Stomach (tissue), 19 donors: ENCODE measurements at places on chromosomes 3 and 15. TPM values are rescaled to one million over a fixed set of nuclear protein-coding genes. Genes with fewer than 3 reads are reported as not detected.

GRCh38 chr3:134059671-134060560 is 30.2 kb upstream of the SLCO2A1 start:
- H3K27me3 ChIP-seq, result no peaks in the 10 kb centered on the region
- peaks cover 49% of the 10 kb centered on the region for H3K4me1 ChIP-seq
- peak; percentile 50 for DNase-seq
- no peak overlapping the region for H3K4me3 ChIP-seq
- H3K36me3 ChIP-seq, result no peaks in the 10 kb centered on the region

- H3K36me3 ChIP-seq, result peaks cover 31% of the 10 kb centered on the region
- no peak overlapping the region for H3K4me3 ChIP-seq
- DNase-seq, result peak; percentile 17
Observed at GRCh38 chr15:79887054-79887930, 9.5 kb downstream of the MTHFS start.

DNA sequence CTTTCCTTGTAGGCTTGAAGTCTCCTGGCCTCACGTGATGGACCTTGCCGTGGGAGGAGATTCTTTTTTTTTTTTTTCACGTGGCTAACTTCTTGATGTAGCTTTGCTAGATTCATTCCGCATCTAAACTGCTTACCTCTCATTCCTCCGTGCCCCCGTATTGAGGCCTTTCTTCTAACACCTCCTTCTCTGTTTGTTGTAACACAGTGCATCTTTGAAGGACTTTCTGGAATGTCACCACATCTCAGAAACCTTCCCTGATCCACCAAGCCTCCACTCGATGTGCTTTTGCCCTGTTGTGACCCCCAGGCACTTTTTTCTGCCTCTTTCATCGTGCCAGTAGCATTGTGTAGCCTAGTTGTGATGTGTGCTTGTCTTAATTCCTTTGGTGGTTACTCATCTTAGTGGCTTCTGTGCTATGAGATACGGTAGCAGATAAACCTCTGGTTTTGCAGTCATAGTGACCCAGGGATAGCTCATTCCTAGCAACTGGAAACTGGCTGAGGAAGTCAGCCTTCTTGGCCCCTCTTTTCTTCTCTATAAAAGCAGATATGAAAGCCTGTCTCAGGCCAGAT is 1.6 kb upstream of the BNC1 start:
- DNase-seq, result no peak
- no peak overlapping the region for H3K4me3 ChIP-seq
- H3K36me3 ChIP-seq, result no peaks in the 10 kb centered on the region
- no peak overlapping the region for H3K27ac ChIP-seq

DNA sequence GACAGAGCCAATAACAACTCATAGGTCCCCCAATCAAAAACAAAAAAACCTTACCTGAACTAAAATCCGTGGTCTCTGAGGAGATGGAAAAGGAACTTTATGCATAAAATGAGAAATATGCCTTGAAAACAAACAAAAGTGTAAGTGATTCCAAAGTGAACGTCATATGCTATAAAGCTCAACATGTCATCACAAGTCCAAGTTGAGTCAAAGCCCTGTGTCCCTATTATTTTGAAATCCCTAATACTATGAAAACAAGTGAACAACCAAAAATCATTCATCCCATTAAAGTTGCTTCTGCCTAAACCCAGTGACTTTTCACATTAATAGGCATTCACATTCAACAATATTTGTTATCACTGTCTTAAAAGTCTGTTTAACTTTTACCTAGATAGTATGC is 59.4 kb downstream of the DENND4A start:
- no peak for DNase-seq
- H3K4me3 ChIP-seq, result no peak overlapping the region
- H3K27me3 ChIP-seq, result no peaks in the 10 kb centered on the region
- no peaks in the 10 kb centered on the region for H3K4me1 ChIP-seq
- H3K27ac ChIP-seq, result no peak overlapping the region

Gene ZNF662
- total RNA-seq, result 11.2 TPM

Gene SPTSSB
- total RNA-seq, result 20.5 TPM

Gene DGKG
- 0.72 TPM for total RNA-seq

DNA sequence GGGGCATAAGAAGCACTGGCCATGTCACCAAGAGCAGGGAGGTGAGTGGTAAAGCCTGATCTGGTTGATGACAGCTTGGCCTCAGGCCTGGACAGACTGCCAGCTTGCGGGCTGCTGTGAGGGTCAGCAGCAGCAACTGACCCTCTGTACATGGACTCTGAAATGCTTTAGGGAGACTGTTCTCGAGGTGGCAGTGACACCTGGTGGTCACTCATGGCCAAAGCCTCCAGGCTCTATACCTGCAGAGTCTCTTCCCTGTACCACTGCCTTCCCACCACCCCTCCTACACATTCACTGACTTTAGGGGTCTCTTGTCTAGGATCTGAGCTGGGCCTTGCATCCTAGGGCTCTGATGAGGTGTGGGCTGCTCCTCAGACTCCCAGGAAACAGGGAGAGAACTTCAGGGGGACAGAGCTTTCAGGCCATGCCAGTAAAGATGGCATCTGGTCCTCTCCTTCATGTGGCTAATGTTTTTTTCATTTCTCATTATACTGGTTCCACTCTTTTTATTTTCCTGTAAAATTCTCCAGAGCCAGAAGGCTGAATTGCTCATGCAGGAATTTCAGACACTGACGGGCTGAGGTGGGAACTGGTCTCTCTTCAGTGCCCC is 17.2 kb upstream of the TIMP4 start:
- no peaks in the 10 kb centered on the region for H3K27me3 ChIP-seq
- peaks cover 25% of the 10 kb centered on the region for H3K4me1 ChIP-seq
- H3K27ac ChIP-seq, result no peak overlapping the region
- peak; percentile 73 for DNase-seq

DNA sequence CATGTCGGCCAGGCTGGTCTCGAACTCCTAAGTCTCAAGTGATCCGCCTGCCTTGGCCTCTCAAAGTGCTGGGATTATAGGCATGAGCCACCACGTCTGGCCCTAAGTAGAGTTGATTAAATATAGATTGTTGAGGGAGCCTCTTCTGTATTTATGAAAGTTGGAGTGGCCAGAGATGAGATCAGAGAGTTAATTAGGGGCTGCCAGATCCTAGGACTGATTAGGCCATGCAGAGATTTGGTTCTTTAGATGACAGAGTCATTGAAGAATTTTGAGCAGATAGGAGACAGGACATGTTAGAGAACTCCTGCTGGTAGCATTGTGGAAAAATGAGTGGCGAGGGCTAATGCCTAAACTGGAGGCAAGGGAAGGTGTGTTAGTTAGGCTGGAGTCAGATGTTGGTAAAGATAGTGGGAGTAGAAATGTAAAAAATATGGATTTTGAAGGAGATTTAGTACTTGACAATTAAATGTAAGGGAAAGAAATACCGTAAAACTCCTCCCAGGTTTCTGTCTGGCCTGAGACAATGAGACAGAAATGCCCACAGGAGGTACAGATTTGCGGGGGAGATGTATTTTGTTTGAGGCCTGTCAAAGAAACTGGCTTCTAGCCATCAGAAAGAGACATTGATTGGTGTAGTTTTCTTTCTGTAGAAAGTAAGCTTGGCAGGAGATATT is 23.4 kb downstream of the SACM1L start:
- no peaks in the 10 kb centered on the region for H3K4me1 ChIP-seq
- no peak overlapping the region for H3K4me3 ChIP-seq
- H3K36me3 ChIP-seq, result peaks cover 89% of the 10 kb centered on the region
- no peaks in the 10 kb centered on the region for H3K27me3 ChIP-seq

- no peak for DNase-seq
- H3K27me3 ChIP-seq, result no peaks in the 10 kb centered on the region
- no peak overlapping the region for H3K27ac ChIP-seq
- H3K36me3 ChIP-seq, result no peaks in the 10 kb centered on the region
Observed at GRCh38 chr15:53434174-53434678, 325.2 kb downstream of the WDR72 start.

- no peaks in the 10 kb centered on the region for H3K27me3 ChIP-seq
- H3K36me3 ChIP-seq, result no peaks in the 10 kb centered on the region
- no peak for DNase-seq
- H3K4me1 ChIP-seq, result peaks cover 33% of the 10 kb centered on the region
Observed at GRCh38 chr3:53518495-53518981, 24.1 kb downstream of the CACNA1D start.

Gene MUC20
- total RNA-seq, result 46.1 TPM

- DNase-seq, result no peak
- no peak overlapping the region for H3K4me3 ChIP-seq
- no peaks in the 10 kb centered on the region for H3K27me3 ChIP-seq
- H3K27ac ChIP-seq, result no peak overlapping the region
- peaks cover 38% of the 10 kb centered on the region for H3K36me3 ChIP-seq
Observed at GRCh38 chr15:76376029-76376428, 39.5 kb downstream of the ISL2 start.

Gene CP
- total RNA-seq, result not detected

Gene ZBTB47
- total RNA-seq, result 10.1 TPM

Gene ENTPD3
- not detected for total RNA-seq

- peaks cover 7% of the 10 kb centered on the region for H3K36me3 ChIP-seq
- no peaks in the 10 kb centered on the region for H3K27me3 ChIP-seq
- H3K4me1 ChIP-seq, result peaks cover 27% of the 10 kb centered on the region
- peak overlapping the region; percentile 57 for H3K27ac ChIP-seq
Observed at GRCh38 chr3:187041362-187042307, 97.7 kb downstream of the RPL39L start.

- no peaks in the 10 kb centered on the region for H3K4me1 ChIP-seq
- no peak overlapping the region for H3K4me3 ChIP-seq
- no peak overlapping the region for H3K27ac ChIP-seq
- no peak for DNase-seq
- H3K36me3 ChIP-seq, result no peaks in the 10 kb centered on the region
Observed at GRCh38 chr15:77225646-77226045, 154.7 kb upstream of the TSPAN3 start.

GRCh38 chr3:147369231-147369630 is 37.1 kb downstream of the ZIC4 start:
- no peak for DNase-seq
- peaks cover 5% of the 10 kb centered on the region for H3K4me1 ChIP-seq
- H3K4me3 ChIP-seq, result no peak overlapping the region
- H3K27ac ChIP-seq, result no peak overlapping the region

DNA sequence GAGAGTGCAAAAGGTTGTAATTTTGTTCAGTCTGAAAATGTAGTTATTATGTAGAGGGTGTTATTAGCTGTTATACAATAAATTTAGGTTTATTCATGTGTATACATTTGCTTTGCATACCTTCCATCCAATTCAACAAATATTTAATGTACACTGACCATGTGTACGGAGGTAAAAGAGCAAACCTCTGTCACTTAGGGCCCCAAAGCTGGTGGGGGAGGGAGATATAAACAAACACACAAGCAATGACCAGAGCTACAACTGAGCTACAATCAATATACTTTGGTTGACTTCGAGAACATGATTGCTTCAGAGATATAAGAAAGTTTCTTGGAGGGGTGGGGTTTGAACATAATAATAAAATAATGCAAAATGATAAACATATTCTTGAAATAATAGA is 17.5 kb upstream of the BCL6 start:
- DNase-seq, result no peak
- H3K27me3 ChIP-seq, result no peaks in the 10 kb centered on the region
- H3K36me3 ChIP-seq, result no peaks in the 10 kb centered on the region

DNA sequence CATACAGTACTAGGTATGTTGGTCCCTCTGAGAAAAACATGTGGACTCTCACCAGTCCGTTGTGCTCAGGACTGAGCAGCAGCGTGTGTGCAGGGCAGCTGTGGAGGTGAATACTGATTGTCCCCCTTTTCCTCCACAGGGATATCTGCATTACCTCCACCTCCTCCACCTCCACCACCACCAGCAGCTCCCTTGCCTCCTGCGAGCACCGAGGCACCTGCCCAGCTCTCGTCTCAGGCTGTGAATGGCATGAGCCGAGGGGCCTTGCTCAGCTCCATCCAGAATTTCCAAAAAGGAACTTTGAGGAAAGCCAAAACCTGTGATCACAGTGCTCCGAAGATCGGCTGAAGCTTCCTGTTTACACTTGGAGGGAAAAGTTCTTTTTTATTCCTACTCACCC is 9.0 kb downstream of the PDHB start:
- peaks cover 46% of the 10 kb centered on the region for H3K36me3 ChIP-seq
- H3K27me3 ChIP-seq, result no peaks in the 10 kb centered on the region
- H3K4me1 ChIP-seq, result no peaks in the 10 kb centered on the region
- H3K27ac ChIP-seq, result no peak overlapping the region
- DNase-seq, result no peak

Gene SLC28A1
- not detected for total RNA-seq
